ENCODE measurements at places on chromosomes 1 and 21.

GRCh38 chr1:172179918-172180317 lies 240.6 kb upstream of the C1orf105 start:
- no peak for DNase-seq

GRCh38 chr1:20358761-20359263 lies 68.1 kb downstream of the VWA5B1 start:
- no peak for DNase-seq

DNA sequence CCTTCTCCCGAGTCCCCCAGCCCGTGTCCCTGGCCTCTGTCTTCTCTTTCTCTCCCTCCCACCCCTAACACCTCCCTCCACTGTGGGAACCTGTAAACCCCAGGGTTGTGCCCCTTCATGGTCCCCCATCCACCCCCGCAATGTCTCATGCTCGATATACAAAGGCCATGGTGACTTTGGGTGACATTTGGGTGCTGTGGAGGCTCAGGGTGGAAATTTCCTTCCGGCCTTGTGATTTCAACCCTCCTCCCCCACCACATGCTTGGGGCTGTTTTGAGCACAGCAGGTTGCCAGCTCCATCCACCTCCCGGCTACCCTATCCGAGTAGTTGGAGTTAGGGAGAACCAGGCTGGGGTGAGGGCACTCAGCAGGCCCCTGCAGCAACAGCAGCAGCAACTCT lies 25.7 kb upstream of the VPS13D start:
- no peak for DNase-seq

- no peak for DNase-seq
Measured at GRCh38 chr21:37117204-37117603, 44.1 kb downstream of the TTC3 start.

- no peak for DNase-seq
Measured at GRCh38 chr1:215023155-215023832, 59.2 kb upstream of the KCNK2 start.

DNA sequence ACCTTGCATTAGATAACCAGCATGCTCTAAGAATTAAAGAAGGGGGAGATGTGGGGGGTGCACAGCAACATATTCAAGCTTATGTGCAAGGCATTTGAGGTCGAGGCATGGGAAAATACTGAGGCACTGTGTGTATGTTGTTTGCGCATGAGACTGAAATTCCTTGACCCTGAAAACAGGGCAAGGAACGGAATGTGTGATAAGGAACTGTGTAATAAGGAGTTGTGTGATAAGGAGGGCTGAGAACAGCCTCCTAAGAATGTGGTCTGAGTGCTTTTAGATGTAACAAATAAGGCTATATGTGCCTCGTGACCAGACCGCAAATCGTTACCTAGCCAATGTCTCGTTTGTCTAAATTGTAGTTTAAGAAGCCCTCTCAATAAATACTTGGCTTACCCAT lies 26.5 kb upstream of the ITLN1 start:
- no peak for DNase-seq

GRCh38 chr1:2067393-2067792 lies 17.2 kb downstream of the PRKCZ start:
- DNase-seq: no peak

GRCh38 chr1:1168451-1169411 lies 4.9 kb upstream of the TTLL10 start:
- DNase-seq: no peak

- DNase-seq: no peak
Measured at GRCh38 chr1:31394584-31395193, 18.3 kb upstream of the SERINC2 start.

GRCh38 chr1:7491109-7491817 lies 279.8 kb upstream of the VAMP3 start:
- DNase-seq: no peak

DNA sequence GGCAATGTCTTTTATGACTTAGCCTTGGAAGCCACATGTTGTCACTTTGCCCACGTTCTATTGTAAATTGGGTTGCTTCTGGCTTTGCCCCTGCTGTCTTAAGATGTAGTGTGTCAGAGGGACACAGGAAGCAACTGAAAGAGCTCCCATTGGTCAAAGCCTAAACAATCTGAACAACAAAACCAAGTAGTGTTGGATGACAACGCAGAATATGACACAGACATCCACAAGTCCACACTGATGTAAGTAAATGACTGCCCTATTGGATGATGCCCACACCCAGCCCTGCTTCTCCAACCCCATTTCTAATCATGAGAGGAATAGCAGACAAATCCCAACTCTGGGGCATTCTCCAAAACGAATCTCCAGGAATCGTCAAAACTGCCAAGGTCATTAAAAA lies 50.7 kb downstream of the ELF3 start:
- DNase-seq: no peak

DNA sequence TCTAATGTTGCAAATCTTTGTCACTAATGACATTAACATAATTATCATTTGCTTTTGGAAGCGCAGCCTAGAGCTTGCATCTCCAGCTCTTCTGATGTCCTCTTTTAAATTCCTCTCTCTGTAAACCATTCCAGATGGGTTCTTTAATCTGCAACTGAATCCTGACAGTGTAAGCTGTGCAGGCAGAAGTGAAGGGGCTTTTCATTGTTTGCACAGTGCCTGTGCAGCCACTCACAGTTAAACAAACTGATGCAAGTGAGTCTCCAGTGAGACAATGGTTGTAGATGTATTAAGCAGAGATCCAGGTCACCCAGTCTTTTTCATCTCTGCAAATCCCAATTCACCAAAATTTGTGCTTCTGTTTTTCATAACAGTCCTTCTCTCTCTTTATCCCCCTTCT lies 22.5 kb upstream of the FCRL5 start:
- no peak for DNase-seq

DNA sequence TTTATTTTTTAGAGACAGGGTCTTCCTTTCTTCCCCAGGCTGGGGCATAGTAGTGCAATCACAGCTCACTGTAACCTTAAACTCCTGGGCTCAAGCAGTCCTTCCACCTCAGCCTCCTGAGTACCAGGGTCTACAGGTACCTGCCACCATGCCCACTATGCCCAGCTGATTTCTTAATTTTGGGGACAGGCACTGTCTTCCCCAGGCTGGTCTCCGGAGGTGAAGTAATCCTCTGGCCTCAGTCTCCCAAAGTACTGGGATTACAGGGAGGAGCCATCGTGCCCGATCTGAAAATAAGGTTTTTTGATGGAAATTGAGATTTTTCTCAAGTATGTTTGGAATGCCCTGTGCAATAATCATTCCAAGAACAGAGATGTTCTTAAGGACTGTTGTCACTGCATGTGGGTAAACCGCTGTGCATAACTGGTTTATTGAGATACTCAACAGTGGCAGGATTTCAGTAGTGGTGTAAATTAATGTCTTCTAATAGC lies 934 bp upstream of the MSH4 start:
- no peak for DNase-seq
